ENCODE measurements at places on chromosomes 3 and 15. TPM values are rescaled to one million over a fixed set of nuclear protein-coding genes. Genes with fewer than 3 reads are reported as not detected.

- no peaks in the 10 kb centered on the region for H3K36me3 ChIP-seq
- H3K27ac ChIP-seq = no peak overlapping the region
- DNase-seq = no peak
- no peak overlapping the region for H3K4me3 ChIP-seq
Measured at GRCh38 chr3:120681506-120682038, 467 bp downstream of the HGD start.

- peaks cover 12% of the 10 kb centered on the region for H3K4me1 ChIP-seq
- no peak overlapping the region for H3K27ac ChIP-seq
- no peak for DNase-seq
- H3K36me3 ChIP-seq = peaks cover 6% of the 10 kb centered on the region
Measured at GRCh38 chr3:169110633-169111032, 552.9 kb downstream of the MECOM start.

QARS1 gene
- 198 TPM for total RNA-seq

TTLL13 gene
- not detected for total RNA-seq

NDN gene
- total RNA-seq = 27.1 TPM

ITGA11 gene
- 2.7 TPM for total RNA-seq

DNA sequence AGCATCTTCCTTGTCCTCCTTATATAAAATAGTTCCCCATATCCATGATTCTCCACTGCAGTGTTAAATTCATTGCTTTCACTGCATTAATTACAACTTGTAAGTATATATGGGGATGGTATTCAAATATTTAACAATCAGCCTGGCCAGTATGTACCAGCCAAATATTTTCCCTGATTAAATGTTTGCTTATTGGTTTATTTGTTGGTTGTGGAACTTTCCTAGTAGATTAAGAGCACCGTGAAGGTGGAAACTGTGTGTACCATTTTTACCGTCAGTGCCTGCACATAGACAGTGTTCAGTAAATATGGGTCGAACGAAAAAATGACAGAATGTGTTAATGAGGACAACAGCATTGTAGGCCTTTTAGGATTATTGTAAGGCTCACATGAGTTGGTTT lies 7.0 kb downstream of the LAMP3 start:
- H3K36me3 ChIP-seq = no peaks in the 10 kb centered on the region
- no peak overlapping the region for H3K27ac ChIP-seq
- H3K4me1 ChIP-seq = peaks cover 12% of the 10 kb centered on the region

GRCh38 chr3:5314897-5315296 lies 127.4 kb downstream of the EDEM1 start:
- DNase-seq = no peak
- H3K27ac ChIP-seq = no peak overlapping the region
- H3K4me3 ChIP-seq = no peak overlapping the region
- no peaks in the 10 kb centered on the region for H3K36me3 ChIP-seq

SENP8 gene
- 3.6 TPM for total RNA-seq

SNURF gene
- 21.3 TPM for total RNA-seq

DNA sequence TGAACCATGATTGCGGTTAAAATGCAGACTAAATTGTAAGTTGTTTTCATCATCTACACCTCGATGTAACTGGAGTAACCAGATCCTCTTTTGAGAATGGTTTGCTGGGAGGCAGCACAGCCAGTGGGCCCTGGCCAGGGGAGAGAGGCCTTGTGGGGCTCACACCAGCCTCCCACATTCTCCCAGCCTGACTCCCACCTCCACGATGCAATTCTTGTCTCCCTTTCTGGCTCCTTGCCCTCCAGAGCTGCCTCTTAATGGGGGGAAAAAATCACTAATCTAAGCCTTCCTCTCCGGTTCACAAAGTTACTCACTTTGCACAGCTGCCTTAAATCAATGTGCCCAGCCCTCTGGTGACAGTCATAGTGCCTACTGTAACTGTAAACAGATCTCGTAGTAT lies 17.9 kb upstream of the PAQR5 start:
- no peaks in the 10 kb centered on the region for H3K4me1 ChIP-seq
- H3K27ac ChIP-seq = no peak overlapping the region
- H3K27me3 ChIP-seq = no peaks in the 10 kb centered on the region
- DNase-seq = no peak
- H3K36me3 ChIP-seq = no peaks in the 10 kb centered on the region

KCNAB1 gene
- total RNA-seq = 4.7 TPM

Measured in lower lobe of right lung (tissue), 2 donors.